ENCODE measurements at places on chromosomes 16 and 17. TPM values are rescaled to one million over a fixed set of nuclear protein-coding genes. Genes with fewer than 3 reads are reported as not detected.

DNA sequence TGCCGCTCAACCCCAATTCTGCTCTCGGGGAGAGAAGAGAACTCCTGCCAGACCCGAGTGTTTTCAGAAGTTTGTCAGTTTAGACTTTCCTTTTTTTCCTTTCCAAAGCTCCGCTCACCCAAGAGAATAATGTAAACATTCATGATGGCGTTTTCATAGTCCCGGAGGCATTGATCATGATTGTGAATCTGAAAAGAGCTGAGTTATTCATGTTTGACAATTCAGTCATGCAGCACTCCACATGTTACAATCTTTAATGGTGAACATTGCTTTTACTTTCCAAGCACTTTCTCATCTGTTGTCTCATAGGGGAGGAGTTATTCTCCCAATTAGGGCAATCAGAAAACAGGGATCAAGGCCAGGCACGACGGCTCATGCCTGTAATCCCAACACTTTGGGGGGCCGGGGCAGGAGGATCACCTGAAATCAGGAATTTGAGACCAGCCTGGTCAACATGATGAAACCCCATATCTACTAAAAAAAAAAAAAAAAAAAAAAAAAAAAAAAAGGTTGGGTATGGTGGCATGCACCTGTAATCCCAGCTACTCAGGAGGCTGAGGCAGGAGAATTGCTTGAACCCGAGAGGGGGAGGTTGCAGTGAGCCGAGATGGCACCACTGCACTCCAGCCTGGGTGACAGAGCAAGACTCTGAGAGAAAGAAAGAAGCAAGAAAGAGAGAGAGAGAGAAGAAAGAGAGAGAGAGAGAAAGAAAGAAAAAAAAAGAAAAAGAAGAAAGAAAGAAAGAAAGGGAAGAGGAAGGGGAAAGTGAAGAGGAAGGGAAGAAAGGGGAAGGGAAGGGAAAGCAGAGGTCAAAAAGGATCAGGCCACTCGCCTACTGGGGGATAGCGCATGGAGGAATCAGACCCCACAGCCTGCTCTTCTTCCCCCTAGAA lies 70.0 kb upstream of the TNRC6C start:
- peak overlapping the region; percentile 74 for H3K27ac ChIP-seq
- H3K4me1 ChIP-seq, result peaks cover 43% of the 10 kb centered on the region
- DNase-seq, result no peak
- H3K36me3 ChIP-seq, result no peaks in the 10 kb centered on the region
- no peaks in the 10 kb centered on the region for H3K27me3 ChIP-seq
- peak overlapping the region; percentile 59 for H3K4me3 ChIP-seq

DNA sequence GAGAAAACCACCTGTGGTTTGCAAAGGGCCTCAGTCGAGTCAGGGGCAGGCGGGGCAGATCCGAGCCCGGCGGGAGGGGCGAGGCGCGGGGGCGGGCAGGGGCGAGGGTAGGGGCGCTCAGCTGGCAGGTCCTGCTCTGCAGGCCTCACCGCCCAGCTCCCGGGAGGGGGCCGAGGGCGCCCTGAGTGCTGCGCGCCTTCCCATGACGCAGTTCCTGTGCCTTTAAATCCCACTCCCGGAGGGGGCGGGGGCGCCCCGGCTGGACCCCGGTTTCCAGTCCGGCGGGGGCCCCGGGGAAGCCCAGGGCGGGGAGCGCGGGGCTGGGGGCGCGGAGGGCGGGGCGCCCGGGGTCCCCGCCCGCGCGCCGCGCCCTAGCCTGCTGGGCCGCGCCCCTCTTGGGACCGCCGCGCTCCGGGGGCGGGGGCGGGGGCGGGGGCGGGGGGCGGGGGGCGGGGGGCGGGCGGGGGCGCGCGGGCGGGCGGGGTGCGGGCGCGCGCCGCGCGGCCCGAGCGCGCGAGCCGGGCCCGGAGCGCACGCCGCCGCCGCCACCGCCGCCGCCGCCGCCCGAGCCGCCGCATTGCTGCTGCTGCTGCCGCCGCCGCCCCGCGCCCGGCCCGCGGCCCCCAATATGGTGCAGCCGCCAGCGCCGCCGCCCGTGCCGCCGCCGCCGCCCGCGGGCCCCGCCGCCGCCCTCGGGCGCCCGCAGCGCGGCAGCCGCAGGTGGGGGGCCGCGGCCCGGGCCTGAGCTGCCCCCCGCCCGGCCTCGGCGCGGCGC lies at the start of gene JPH3:
JPH3 (plus strand) TSS at position 508 of the 775 bp plus-strand sequence. CDS start 639 bp downstream, outside the sequence.
- H3K36me3 ChIP-seq, result no peaks in the 10 kb centered on the region
- peaks cover 74% of the 10 kb centered on the region for H3K27me3 ChIP-seq
- DNase-seq, result no peak
- H3K27ac ChIP-seq, result peak within 1 kb of the TSS; percentile 23
- H3K4me3 ChIP-seq, result peak within 1 kb of the TSS; percentile 54

GRCh38 chr17:16003841-16004240 lies 4.2 kb downstream of the TTC19 start:
- H3K36me3 ChIP-seq, result peaks cover 74% of the 10 kb centered on the region
- H3K27me3 ChIP-seq, result no peaks in the 10 kb centered on the region
- no peak overlapping the region for H3K27ac ChIP-seq

- H3K27ac ChIP-seq, result peak overlapping the region; percentile 82
- peak overlapping the region; percentile 53 for H3K4me3 ChIP-seq
- H3K4me1 ChIP-seq, result peaks cover 80% of the 10 kb centered on the region
- DNase-seq, result no peak
- H3K27me3 ChIP-seq, result no peaks in the 10 kb centered on the region
Observed at GRCh38 chr17:48412841-48413240, 17.2 kb downstream of the SKAP1 start.

- H3K4me3 ChIP-seq, result no peak overlapping the region
- no peak overlapping the region for H3K27ac ChIP-seq
- no peak for DNase-seq
- H3K27me3 ChIP-seq, result no peaks in the 10 kb centered on the region
- H3K4me1 ChIP-seq, result no peaks in the 10 kb centered on the region
Observed at GRCh38 chr17:266219-266618, 84.8 kb upstream of the DOC2B start.

GRCh38 chr16:58000706-58001676 lies at the start of gene USB1:
TSS of gene USB1 (plus strand) at chr16:58001407. CDS start at chr16:58001484, 77 bp downstream.
- H3K4me1 ChIP-seq, result peaks cover 37% of the 10 kb centered on the region
- H3K27ac ChIP-seq, result peak within 1 kb of the TSS; percentile 84
- peak within 1 kb of the TSS; percentile 96 for H3K4me3 ChIP-seq

- H3K27ac ChIP-seq, result no peak overlapping the region
- no peaks in the 10 kb centered on the region for H3K27me3 ChIP-seq
- no peak overlapping the region for H3K4me3 ChIP-seq
- no peaks in the 10 kb centered on the region for H3K36me3 ChIP-seq
- DNase-seq, result no peak
Observed at GRCh38 chr16:85729452-85730185, 21.3 kb downstream of the C16orf74 start.

DNA sequence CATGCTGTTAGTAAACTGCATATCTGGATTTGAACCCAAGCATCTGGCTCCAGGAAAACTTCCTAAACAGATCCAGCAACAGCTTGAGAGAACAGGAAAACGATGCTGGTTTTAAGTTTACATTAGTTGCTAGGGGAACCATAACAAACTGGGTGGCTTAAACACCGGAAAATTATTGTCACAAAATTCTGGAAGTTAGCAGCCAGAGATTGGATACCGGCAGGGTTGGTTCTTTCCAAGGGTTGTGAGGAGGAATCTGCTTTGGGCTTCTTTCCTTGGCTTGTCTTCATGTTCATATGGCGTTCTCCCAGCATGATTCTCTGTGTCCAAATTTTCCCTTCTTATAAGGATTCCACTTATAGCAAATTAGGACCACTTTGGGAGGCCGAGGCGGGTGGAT lies 276.9 kb upstream of the TOM1L1 start:
- DNase-seq, result no peak
- no peaks in the 10 kb centered on the region for H3K4me1 ChIP-seq
- no peak overlapping the region for H3K27ac ChIP-seq

DNA sequence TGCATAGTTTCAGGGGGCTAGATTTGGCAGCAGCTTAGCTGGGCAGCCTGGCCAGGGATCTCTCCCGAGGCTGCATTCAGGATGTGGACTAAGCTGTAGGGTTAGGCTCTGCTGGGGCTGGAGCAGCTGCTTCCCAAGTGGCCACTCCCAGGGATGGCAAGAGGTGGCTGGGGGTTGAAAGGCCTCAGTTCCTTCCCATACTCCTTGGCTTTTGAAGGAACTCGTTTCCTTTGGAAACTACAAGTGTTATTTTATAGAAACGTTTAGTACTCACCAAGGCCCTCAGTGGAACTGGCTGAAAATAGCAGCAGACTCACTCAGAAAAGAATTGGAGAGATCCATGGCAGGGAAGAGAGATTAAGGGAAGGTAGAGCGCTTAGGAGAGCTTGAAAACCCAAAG lies 76.4 kb downstream of the WWP2 start:
- peaks cover 3% of the 10 kb centered on the region for H3K36me3 ChIP-seq
- no peaks in the 10 kb centered on the region for H3K4me1 ChIP-seq
- H3K4me3 ChIP-seq, result no peak overlapping the region
- H3K27me3 ChIP-seq, result no peaks in the 10 kb centered on the region
- H3K27ac ChIP-seq, result no peak overlapping the region

DNA sequence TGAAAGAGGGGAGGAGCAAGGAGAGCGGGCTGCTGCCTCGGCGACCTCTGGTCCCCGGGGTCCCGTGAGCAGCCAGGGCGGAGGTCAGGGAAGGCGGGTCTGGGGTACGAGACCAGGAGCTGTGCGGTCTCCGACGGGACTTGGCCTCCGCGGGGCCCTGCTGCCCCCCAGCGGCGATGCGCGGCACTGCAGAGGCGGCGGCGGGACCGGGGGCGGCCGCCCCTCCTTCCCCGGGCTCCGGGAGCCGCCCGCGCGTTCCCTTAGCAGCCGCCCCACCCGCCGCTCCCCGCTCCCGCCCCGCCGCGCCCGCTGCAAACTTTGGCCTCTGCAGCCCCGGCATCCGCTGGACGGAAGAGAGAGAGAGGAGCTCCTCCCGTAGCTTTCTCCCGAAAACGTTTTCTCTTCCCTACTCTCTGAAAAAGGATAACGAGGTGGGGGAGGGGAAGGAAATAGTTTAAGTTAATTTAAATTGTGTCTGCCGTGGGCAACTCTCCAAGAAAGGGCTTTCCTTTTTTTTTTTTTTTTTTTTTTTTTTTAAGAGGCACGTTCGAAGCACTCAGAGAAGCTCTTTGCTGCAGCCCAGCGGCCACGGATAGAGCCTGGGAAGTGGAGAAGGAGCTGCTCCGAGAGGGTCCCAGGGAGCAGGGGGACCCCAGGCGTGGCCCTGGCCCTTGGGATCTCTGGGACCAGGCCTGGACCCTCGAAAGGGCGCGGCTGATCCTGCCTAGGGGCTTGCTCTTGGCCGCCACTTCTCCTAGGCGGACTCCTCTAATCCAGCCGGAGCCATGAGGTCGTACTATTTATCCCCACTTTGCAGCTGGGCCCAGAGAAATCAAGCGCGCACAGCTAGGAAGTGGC lies 43.2 kb downstream of the C16orf82 start:
- DNase-seq, result peak; percentile 87
- no peak overlapping the region for H3K27ac ChIP-seq
- peaks cover 3% of the 10 kb centered on the region for H3K4me1 ChIP-seq

DNA sequence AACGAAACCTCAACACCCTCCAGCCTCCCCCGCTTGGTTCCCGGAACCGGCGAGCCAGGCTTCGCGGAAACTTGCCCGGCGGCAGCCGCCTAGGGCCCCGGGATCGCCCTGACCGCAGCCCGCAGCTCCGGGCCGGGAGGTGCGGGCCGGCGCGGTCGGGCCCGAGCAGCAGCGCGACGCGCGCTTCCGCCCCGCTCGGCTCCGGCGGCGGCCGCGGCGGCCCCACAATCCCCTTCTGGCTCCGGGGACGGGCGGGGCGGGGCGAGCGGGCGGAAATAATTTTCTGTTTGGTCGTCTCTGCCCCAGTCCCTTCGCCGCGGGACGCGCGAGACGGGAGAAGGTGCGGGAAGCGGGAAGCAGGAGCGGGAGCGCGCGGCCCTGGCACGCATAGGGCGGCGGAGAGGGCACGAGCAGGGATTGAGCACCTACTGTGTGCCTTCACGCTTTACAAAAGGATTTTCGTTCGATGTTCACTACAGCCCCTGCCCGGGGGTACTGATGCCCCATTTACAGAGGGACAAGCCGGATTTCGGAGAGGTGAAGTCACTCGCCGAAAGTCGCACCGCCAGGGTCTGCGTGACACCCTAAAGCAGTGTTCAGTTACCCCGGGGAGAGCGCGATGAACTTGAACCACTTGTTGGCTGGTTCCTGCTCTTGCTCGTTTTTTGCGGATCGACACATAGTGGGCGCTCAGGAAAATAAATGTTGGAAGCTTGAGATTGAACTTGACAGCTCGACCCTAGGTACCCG lies 2.7 kb upstream of the MLLT6 start:
- peak overlapping the region; percentile 100 for H3K27ac ChIP-seq
- peak overlapping the region; percentile 96 for H3K4me3 ChIP-seq
- peak; percentile 85 for DNase-seq

DNA sequence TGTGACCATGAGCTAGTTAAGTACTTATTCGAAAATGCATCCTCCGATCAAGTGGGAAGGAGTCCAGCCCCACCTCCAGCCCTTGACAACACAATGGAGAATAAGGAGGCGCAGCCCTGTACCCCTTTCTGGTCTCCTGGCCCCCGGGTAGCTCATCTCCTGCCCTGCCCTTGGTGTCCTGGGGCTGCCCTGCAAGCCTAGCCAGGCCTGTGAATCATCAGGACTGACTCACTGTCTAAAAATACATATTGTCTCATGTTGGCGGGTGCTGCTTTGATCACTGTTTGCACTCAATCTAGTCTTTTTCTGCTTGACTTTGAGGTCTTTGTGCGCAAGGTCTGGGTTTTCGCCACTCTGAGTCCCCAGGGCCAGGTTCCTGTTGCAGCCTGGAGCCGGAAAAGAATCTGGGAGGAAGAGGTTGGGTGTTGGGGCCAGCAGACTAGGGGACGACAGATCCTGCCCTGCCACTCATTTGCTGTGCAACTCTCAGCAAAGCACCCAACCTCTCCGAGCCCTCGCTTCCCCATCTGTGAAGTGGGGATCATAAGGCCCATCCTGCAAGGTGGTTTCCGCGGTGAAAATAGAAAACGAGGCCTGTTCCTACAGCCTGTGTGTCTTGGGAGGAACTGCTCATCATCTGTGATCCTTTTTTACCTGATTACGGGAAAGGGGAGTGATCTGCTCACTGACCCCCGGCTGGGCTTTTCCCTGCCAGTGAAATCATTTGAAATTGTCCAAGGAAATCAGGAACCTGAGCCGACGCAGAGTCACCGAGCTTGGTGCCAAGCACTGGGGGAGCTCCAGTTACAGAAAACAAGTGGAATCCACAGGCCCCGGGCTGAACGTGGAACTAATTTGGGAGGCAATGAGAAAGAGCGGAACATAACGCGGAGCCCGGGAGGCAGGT lies 230.4 kb downstream of the PARN start:
- no peaks in the 10 kb centered on the region for H3K27me3 ChIP-seq
- H3K27ac ChIP-seq, result no peak overlapping the region

- H3K4me3 ChIP-seq, result no peak overlapping the region
- no peak for DNase-seq
- no peak overlapping the region for H3K27ac ChIP-seq
Observed at GRCh38 chr16:85225257-85225656, 113.0 kb upstream of the CIBAR2 start.

- no peaks in the 10 kb centered on the region for H3K36me3 ChIP-seq
- H3K27ac ChIP-seq, result no peak overlapping the region
- H3K27me3 ChIP-seq, result peaks cover 8% of the 10 kb centered on the region
- H3K4me1 ChIP-seq, result no peaks in the 10 kb centered on the region
- DNase-seq, result no peak
Observed at GRCh38 chr16:82031116-82032084, 3.7 kb upstream of the HSD17B2 start.

Gene NPIPA5
- total RNA-seq, result 13.6 TPM

Gene KRTAP2-3
- not detected for total RNA-seq

Gene SLFN12L
- 35.9 TPM for total RNA-seq

Gene PRSS36
- 0.74 TPM for total RNA-seq

Gene LITAF
- 130 TPM for total RNA-seq

Gene PPM1E
- 0.06 TPM for total RNA-seq

Gene KRT33B
- total RNA-seq, result not detected

Gene MAPK8IP3
- total RNA-seq, result 46.7 TPM
